Heart right ventricle (tissue), 16 donors: ENCODE measurements at places on chromosomes 2 and 18. TPM values are rescaled to one million over a fixed set of nuclear protein-coding genes. Genes with fewer than 3 reads are reported as not detected.

ANTXR1 gene
- polyA plus RNA-seq, result 8.9 TPM

CRYGC gene
- not detected for polyA plus RNA-seq

RGPD8 gene
- polyA plus RNA-seq, result 1.2 TPM

NPPC gene
- 4.3 TPM for polyA plus RNA-seq

CGREF1 gene
- 0.57 TPM for polyA plus RNA-seq

SLC35F5 gene
- 18.3 TPM for polyA plus RNA-seq

ANKRD30BL gene
- not detected for polyA plus RNA-seq

AFTPH gene
- polyA plus RNA-seq, result 7.9 TPM

DNA sequence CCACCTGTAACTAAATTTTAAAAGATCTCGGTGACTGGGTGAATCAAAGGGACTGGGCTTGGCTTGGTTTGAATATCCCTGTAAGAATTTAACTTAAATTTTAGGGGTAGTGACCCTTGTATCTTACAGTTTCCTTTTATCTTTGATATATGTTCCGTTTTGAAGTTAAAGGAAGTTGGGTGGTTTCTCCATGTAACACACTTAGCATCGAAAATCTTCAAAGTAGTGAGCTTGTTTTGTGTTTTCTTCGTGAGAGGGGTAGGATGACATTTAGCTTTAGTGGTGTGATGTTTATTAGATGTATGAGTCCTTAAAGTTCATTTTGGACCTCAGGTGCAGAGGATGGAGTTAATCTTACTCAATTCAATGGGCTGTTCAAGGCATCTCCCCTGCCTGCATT lies 1.6 kb downstream of the WDR7 start:
- DNase-seq, result no peak

DNA sequence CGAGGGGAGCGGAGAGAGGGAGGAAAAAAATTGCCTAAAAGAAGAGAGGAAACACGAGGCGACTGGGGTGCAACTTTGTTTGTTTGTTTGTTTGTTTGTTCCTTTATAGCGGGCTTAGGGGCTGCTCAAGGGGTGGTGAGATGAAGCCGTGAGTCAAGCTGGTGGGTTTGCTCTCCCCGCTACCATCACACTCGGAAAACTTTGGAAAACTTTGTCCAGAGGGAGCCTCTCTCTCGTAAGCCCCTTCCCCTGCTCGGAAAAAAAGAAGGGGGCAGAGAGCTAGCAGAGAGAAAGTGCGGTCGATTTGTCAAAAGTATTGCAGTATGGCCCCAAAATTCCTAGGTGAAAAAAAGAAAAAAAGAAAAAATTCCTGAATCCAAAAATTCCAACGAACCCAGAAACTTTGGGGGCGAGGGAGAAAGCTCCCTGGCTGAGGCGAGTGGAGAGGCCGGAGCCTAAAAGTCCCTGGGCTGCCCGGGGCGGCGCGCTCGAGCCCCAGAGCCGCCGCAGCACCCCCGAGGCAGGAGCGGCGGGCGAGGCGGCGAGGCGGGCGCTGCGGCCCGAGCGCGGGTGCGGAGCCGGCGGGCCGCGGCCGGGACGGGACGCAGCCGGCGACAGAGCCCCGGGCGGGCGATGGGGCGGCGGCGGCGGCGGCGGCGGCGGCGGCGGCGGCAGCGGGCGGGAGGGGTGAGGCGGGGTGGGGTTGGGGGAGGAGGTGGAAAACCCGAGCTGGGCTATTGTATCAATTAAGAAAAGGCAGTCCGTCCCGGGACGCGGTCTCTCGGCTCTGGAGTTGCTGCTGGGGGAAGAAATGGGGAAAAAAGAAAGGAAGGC lies 558 bp upstream of the CYP26B1 start:
- no peak for DNase-seq

DNA sequence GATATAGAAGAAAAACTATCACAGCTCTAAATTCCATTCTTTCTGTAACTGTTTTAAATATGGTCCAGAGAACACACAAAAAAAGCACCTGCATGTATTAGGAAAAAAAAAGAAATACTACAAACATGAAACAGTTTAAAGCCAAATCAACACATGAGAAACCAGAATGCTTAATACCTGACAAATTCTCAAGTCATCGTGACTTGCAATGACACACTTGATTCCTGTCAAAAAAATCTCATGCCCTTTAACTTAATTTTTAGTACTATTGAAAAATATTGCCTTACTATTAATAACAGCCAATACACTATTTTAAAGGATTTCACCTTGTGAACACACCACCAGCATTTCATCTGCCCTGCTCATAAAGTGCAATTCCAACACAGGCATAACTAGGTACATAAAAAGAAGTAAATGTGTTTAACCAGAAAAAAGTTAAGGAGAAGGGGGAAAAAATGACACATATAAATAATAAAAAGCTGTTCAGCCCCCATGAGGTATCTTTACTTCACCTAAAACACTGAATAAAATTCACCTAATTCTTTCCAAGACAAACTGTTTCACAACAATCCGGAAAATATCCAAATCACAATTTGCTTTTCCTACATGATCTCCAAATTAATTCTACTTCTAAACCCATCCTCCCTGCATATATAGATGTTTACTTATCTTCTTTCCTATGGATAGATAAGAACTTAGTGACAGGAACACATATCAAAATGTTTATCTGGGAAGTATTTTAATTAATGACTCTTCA lies 10.8 kb downstream of the ROCK2 start:
- no peak for DNase-seq

DNA sequence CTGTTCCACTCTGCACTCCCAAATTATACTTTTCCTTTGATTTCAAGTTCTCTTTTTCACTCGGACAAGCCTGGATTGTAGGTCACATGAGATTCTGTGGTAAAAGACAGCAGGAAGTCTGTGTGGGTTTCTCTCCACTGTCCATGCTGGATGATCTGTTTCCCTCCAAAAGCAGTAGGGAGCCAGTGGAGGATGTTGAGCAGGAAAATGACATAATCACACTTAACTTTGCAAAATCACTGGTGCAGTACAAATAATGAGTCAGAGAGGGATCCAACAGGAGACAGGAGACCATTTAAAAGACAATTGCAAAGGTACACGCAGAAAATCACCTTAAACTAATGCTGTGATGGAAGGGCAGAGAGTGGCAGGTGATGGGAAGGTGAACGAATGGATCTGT lies 301.3 kb downstream of the ZNF407 start:
- DNase-seq, result no peak

- no peak for DNase-seq
Observed at GRCh38 chr2:135651717-135652116, 89.9 kb upstream of the UBXN4 start.

- no peak for DNase-seq
Observed at GRCh38 chr2:78245394-78246135, 723.4 kb upstream of the LRRTM4 start.

DNA sequence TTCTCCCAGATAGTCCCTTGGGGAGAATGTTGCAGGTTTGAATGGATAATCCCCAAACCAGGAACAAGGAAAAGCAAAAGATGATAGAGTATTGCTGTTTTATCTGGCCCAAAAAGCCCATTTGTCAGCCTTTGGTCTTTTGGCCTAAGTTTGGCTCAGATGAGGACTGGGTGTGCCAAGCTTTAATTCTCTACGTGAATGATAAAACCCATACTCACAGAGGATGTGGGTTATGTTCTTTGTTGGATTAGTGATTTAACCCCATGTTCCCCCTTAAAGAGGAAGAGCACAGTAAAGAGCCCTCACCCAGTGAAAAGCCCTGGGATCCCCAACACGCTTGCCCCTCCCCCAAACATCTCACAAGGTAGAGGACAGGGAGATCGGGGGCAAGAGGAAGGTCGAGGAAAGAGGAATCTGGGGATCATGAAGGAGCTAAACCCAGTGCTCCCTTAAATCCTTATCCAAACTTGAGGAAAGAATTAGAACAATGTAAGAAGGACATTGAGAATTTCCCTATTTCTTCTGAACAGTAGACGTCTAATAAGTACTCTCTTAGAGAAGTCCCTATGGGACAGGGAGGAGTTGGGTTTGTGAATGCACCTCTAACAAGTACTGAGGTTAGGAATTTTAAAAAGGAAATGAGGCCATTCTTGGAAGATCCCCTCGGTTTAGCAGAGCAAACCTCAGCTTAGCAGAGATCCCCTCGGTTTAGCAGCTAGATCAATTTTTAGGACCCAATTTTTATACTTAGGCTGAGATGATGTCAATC lies 105.0 kb downstream of the HIBCH start:
- DNase-seq, result peak; percentile 28
